COLO829 (cell line): ENCODE measurements at places on chromosomes 4 and X.

GRCh38 chr4:177386278-177386815, 55.9 kb downstream of the AGA start:
- DNase-seq = no peak

- no peak for DNase-seq
Measured at GRCh38 chr4:7226439-7226838, 34.1 kb downstream of the SORCS2 start.

DNA sequence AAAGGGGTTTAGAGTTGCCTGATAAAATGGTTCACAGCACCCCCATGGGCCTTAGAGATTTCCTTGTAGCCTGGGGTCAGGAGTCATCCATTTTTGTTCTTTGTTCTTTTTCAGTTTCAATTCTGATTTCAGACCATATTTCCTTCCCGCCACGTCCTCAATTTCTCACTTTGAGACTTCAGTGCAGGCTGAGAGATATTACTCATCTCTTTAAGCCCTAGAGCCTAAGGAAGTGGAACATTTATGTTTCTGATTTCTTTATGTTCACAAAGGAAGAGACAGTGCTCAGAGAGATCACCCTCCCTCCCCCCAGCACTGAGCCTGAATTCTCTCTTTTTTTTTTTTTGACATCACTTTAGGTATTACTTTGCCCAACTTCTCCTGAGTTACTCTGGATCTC, 56.3 kb downstream of the MSN start:
- no peak for DNase-seq

GRCh38 chrX:112053169-112053568, 29.4 kb downstream of the TRPC5 start:
- DNase-seq = no peak

DNA sequence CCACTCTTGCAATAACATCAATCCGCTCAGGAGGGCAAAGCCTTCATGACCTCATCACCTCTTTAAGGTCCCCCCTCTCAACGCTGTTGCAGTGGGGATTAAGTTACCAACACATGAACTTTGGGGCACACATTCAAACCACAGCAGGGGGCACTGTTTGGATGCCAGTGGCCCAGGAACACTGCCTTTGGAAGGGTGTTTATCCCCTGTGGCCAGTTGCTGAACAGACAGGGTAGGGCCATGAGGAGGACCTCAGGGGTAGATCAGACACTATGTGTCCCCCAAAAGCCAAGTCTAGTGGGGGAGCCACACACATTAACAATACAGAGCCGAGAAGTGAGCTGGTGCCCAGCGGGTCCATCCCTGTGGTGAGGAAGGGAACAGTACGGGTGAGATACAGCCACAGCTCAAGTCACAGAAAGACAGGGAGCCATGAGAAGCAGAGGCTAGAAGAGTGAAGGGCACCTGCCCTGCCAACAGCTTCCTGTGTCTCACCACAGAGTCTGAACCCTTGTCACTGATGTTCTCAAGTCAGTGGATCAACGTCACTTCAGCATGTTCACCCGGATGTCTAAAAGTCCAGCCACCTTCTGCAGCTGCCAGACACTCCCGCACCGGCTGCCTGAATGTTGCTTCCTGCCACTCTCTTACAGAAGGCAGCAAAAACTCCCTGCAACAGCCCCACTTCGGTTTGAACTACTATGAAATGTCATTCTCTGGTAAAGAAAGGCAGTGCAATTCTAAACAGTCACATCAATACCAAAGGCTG, 19.9 kb upstream of the MXD4 start:
- no peak for DNase-seq

DNA sequence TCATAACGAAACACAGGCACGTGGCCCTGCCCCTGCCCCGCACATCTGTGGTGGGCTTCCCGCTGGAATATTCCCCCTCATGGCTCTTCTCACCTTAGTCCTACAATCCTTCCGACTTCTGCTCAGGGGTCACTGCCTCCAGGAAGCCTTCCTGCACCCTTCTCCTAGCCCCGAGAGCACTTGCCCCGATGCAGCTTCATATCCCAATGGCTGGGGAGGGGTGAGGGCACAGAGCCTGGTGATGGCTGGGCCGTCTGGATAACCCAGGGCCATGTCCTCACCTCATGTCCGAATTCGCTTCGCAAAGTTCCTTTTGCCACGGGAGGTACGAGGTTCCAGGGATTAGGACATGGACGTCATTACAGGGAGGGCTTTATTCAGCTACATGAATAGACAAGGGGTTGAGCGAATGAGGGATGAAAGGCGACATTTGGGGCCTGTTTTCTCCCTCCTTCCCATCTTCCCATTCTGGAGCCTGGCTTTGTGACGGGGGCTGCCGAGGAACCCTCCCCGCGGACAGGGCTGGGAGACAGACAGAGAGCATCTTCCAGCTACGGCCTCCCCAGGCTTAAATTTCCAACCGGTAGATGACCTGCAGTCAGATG, 35.5 kb upstream of the HMX1 start:
- DNase-seq = no peak

DNA sequence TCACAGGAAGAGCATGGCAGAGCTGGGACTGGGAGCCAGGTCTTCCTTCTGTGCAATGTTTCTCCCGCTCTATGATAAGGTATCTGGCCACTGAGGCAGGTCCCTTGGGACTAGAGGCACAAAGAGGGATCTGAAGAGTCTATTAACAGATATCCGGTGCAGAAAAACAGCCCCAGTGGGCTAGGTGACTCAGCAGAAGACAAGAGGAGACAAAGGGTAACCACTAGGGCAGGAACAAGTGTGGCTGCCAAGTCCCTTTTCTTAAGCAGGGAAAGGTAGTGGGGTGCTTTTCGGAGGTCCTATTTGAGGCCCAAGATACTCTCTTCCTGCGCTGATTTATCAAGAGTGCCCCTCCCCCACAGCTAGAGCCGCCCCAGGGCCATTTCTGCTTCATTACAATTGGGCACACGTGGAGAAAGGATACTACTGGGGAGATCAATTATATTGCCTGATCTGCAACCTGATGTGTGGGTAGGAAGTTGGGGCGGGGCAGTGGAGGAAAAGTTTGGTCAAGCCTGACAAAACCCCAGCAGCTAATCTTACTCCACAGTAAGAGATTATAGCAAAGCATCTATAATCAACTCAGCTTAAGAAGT, at the start of gene DGAT2L6:
Gene DGAT2L6, plus strand, starts transcription at position 546 of the 596 bp plus-strand sequence. CDS start 100 bp downstream, outside the sequence.
- DNase-seq = peak; percentile 28

DNA sequence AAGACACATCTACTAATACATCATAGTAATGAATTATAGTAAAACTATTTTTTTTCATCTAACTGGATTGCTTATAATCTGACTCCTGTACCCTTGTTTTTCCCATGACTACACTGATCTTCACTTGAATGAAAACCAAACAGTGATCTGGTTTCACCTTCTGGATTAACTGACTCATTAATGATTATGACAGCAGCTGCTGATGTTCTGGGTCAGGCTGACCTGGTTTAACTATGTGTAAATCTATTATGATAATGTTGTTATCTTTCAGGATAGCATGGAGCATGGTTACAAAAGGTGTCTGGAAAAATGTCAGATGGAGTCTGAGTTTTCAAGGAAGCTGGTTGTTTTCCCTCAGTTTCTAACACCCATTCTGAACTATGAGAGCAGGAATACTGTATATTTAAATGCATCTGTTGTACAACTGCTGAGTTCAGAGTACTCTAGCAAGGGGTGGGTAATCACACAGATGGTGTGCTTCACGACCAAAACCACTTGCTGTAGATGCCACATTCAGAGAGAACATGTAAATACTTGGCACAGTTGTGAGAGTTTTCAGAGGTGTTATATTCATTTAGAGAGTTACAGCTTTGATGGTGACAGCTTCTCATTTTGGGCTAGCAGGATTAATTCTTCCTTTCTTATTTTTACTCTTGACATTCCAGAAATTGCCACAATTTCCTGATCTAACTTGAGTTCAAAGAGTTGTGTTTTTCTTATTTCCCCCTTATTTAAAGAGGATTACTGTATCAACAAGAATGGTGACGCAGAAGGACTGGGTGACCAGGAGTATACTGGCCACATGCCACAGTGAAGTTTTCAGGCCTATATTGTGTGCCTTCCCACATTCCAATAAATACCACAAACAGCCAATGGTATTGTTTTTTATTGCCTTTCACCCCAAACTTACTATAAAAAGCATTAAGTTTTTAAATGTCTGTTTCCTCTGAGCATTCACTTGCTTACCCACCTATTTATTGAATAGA, 249.7 kb upstream of the TET2 start:
- DNase-seq = no peak

- DNase-seq = no peak
Measured at GRCh38 chr4:15776871-15777648, 1.1 kb upstream of the CD38 start.

- DNase-seq = no peak
Measured at GRCh38 chrX:145817331-145818185, at the start of gene SLITRK2. SLITRK2 (plus strand) TSS chrX:145817829; CDS start chrX:145822426, 4,597 bp downstream.
